ENCODE measurements at places on chromosomes 5 and 9.
A peak's percentile ranks its signal among the peaks of the same experiment; 100 is the strongest.

DNA sequence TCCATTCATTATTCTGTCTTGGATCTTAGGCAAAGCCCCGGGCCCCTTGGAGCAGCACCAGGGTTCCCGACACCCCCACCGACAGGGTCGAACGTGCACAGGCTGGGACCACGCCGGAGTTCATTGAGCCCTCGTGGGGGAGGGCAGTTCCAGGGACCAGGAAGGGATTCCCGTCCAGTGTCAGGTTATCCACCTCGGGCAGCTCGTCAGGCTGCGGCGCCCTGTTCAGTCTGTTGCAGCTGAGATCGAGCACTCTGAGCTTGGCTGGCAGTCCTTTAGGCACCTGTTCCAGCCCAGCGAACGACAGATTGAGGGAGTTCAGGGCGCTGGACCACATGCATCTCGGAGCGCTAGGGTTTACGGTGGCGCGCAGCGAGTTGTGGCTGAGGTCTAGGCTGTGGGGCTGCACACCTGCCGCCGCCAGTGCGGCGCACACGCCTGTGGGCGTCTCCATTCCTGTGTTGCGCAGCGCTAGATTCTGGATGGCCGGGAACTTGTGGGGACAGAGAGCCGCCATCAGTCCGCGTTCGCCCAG, 1.1 kb downstream of the CD14 start:
- no peak for DNase-seq

DNA sequence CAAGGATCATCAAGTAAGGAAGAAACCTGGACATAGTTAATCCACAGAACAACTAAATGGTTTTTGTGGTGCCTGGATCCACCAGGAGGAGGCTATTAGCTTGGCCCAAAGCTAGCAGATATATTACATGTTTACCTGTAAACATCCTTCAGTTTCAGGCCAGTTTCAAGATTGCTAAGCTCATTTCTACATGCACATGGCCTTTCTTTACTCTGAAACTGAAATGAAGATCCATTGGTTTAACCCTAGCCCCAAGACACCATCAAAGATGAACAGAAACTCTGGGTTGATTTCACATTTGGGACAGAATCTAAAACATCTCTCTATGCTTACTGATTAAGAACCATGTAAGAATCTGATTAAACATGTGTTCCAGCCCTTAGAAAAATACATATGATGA, 611.8 kb downstream of the TLE1 start:
- DNase-seq = no peak

GRCh38 chr5:134053840-134054338, 49.1 kb upstream of the VDAC1 start:
- DNase-seq = peak; percentile 31

- DNase-seq = no peak
Observed at GRCh38 chr5:169831331-169831730, 149.0 kb downstream of the INSYN2B start.

DNA sequence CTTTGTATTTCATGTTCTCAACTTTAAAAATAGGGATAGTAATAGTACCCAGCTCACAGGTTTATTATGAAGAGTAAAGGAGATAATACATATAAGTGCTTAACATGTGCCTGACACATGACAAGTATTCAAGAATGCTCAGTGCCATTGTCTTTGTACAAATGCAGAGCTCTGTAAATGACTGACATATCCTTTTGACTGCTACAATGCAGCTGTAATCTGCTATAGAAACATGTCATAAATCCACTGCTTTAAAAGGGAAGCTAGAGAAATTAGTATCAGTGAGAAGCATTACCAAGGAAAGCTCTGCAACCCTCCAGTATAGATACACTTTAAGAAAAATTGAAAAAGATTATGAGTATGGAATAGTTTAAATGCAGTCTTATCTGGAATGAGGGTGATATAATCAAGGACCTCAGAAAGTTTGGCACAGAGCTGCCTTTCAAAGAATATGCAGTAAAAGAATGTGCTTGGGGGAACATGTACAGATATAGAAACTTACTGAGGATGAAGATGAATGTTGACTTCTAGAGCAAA, 17.9 kb downstream of the ERAP1 start:
- no peak for DNase-seq

All from Kasumi-1 (cell line).